Renal pelvis (tissue), 12 donors: ENCODE measurements at places on chromosomes 7 and 10. TPM values are rescaled to one million over a fixed set of nuclear protein-coding genes. Genes with fewer than 3 reads are reported as not detected.

Gene STRIP2
- 3.6 TPM for polyA plus RNA-seq

Gene SNCG
- 24.4 TPM for polyA plus RNA-seq

DNA sequence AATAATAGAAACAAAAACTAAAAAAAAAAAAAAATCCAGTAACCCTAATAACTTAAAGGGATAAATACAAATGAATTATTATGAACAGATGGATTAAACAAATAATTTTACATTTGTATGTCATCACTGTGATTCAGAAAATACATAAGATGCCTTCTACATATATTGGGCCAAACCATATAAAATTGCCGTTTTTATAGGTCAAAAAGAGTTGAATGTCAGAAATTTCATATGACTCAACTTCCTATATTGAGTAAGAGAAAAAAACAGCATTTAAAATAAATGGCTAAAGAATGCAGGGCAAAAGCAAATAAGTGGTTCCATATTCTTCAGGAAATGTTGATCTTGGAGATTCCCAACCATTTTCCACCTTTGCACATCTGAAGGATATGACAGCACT is 9.4 kb downstream of the SLC35B4 start:
- no peak for DNase-seq

DNA sequence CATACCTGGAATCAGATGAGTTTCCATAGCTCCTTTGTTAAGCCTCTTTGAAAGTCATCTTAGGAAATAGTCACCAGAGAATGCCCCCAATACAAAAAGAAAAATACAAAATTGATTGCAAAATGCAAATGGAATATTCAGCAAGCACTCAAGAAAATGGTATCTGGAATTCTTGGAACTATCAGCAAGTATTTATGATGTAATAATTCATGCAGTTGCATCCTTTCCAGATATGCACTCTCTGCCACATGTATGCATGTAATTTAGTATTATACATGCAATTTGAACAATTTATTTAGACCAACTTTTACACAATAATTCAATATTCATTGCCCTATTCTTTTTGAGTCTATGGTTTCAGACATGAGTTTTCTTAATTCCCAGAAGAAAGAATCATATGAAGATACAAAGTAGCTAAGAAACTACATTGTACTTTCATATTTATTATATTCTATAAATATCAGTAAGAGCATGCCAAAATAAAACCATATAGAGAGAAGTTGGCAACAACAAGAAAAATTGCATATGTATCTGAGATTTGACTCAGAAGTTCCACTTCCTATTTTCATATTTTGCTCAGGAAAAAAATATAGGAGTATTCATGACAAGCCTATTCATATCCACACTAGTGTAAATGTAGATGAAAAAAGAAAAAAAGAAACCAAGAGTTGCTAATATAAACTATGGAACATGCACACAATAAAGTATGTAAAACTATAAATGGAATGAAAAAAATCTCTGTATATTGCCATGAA is 338.5 kb downstream of the SEMA3D start:
- no peak for DNase-seq

DNA sequence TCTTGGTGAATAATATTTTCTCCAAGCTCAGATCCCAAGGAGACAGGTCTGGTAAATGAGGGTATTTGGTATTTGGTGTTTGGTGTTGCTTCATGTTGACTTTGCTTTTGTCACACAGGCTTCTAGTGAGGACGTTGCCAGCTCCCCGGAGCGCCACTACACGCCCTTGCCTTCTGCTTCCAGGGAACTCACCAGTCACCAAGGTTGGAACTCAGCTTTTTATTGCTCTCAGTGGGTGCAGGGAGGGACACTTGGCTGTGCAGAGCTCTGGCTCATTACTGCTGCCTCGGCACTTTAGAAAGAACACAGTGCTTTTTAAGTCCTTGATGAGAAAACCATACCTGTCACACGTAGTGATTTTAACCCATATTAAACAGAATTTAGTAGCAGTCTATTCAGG is 892.9 kb downstream of the LRMDA start:
- DNase-seq, result no peak

Gene ZNF282
- polyA plus RNA-seq, result 29.0 TPM

DNA sequence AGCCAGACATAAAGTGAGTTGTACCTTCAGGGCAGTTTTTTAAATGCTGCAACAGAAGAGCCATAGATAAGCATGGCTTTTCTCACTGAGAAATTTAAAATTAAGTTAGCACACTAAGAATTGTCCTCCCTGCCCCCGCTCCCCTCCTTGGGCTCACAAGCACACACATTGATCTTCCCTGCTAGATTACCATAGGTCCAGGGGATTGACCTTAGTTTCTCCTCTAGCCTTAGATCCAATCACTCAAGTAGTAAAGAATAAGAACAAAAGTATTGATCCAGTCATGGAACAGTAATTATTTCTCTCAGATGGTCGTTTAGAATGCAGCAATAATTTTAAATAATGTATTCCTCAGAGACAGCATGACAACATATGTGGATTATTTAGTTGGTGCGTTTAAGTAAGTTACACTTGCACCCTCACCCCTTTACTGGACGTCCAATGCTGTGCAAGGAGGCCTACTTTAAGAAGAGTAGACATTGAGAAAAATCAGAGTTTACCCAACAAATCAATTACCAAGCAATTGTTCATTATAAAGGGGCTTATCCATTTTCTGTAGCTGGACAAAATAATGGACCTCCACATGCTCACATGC is 683.5 kb upstream of the GALNT17 start:
- no peak for DNase-seq

Gene CHST3
- polyA plus RNA-seq, result 18.8 TPM

GRCh38 chr7:117347480-117347879 is 24.6 kb upstream of the WNT2 start:
- no peak for DNase-seq

GRCh38 chr10:50436805-50437204 is 185.5 kb upstream of the ASAH2 start:
- DNase-seq, result no peak

Gene MYH16
- polyA plus RNA-seq, result 0.31 TPM

GRCh38 chr7:106870983-106871410 is 5.9 kb downstream of the PIK3CG start:
- no peak for DNase-seq

DNA sequence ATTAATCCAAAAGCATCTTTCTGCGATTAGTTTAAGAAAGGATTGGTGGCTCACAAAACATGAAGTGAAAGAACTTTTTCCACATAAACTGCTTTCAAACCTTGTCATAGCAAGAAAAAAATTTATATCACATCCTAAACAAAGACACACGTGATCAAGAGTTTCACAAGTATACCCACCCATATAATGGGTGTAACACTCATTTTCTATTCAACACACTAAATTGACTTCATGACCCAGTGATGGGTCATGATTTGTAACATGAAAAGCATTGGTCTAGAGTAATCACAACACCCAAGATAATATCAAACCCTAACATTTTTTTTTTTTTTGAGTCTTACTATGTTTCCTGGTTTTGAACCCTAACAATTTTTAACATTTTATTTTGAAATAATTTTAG is 17.6 kb downstream of the PMPCB start:
- DNase-seq, result no peak

Gene CRTAC1
- polyA plus RNA-seq, result 30.6 TPM

GRCh38 chr10:102869258-102870198 is at the start of gene AS3MT:
Gene AS3MT (plus strand): TSS chr10:102869470. CDS start chr10:102869593, 123 bp downstream.
- DNase-seq, result peak; percentile 63

- no peak for DNase-seq
Observed at GRCh38 chr10:84392181-84392580, 63.8 kb downstream of the CCSER2 start.

DNA sequence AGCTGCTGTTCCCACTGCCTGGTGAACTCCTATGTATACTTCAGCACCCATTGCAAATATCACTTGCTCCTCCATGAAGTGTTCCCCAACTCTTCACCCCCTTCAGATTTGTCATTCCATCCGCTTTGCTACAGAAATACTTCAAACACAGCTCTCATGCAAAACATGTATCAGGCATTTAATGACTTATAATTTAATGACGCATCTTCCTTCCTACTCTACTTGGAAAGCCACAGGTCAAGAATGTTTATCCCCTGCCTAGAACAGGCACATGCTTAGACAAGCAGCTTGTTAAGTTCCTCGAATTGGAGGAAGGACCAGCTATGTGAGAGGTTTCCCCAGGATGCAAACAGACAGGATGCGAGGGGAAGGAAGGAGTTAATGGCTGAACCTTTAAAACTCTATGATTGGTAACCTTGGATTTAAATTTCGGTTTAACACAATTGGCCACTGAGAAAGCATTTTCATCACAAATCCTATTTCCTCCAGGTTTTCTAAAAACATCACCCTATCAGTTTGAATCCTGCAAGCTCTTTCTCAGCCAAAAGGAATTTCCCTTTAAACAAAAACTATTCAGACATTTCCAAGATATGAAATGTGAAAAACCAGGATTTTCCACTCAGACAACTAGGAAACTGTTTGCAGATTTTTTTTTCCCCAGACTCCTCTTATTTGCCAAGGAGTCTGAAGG is 11.5 kb downstream of the CREB3L2 start:
- no peak for DNase-seq

DNA sequence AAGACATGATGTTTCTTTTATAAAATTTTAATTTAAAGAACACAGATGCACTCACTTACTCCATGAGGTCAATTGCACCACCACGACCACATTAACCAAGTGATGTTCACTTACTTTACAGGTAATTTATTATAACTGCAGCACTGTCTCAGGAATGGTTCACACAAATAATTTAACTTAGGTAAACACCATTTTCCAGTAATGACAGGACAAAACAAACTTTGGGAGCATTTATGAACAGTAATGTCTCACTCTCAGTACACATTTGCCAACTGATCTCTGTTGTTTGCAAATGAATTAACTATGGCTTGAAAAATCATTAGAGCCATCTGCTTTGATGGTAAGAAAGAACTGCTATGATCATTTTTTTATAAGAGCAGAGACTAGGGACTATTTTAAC is 150.4 kb downstream of the ETV1 start:
- DNase-seq, result no peak
